ENCODE measurements at places on chromosomes 5 and 9.

DNA sequence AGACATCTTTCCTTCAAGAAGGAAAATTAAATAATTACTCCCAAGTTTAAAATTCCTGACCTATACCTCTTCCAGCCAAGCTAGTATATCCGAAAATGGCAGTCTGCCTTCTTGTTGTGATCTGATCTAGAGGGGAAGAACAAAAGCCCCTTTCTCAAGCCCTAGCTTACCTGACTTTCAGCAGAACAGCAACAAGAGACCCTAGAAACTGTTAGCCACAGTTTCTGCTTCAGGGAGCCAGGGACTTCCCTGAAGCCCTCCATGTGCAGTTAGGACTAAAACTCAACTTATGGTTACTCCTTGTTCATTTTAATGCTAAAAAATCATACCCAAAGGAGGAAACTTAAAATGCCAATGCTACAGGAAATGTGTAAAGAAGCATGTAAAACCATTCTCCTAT lies 366.7 kb upstream of the CTNND2 start:
- no peak for DNase-seq

- DNase-seq: no peak
These were observed 81.7 kb downstream of the ZNF354C start for GRCh38 chr5:179141867-179142266.

- DNase-seq: no peak
These were observed 54.6 kb downstream of the SUSD1 start for GRCh38 chr9:112120439-112120925.

DNA sequence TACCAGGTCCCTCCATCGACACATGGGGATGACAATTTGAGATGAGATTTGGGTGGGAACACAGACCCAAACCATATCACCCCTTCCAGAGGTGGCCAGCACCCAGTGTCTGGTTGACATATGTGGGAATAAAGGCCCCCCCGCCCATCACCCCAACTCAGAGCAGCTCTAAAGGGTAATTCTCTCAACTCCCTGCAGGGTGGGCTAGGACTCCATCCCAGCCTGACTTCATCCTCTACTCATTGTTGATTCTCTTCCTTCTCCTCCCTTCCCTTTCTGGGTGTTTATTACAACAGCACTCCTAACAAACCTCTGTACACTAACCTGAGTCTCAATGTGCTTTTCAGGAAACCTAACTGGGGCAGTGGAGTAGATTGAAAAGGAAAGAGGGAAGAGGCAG lies 339.9 kb downstream of the ACTL7B start:
- DNase-seq: no peak

- no peak for DNase-seq
These were observed 259.7 kb upstream of the ZNF608 start for GRCh38 chr5:125006011-125006685.

DNA sequence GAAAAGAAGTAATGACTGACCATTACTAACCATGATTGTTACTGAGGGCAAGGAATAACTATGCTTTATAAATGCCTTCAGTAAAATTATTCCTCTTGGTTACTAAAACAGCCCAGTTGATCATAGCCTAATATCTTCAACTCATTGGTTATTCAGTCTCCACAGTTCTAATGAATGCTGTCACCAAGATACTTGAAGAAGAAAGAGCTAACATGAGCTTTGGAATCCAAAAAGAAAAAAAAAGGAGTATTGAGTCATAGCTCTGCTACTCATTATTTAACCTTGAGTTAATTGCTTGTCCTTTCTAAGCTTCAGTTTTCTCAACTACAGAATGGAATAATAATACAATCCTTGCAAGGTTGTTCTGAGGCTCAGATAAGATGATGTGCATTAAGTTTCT lies 187.7 kb downstream of the BRINP1 start:
- no peak for DNase-seq

- DNase-seq: no peak
These were observed 23.2 kb downstream of the FBXW5 start for GRCh38 chr9:136921307-136921706.

- peak; percentile 38 for DNase-seq
These were observed 28.5 kb downstream of the AOPEP start for GRCh38 chr9:94754976-94755475.

DNA sequence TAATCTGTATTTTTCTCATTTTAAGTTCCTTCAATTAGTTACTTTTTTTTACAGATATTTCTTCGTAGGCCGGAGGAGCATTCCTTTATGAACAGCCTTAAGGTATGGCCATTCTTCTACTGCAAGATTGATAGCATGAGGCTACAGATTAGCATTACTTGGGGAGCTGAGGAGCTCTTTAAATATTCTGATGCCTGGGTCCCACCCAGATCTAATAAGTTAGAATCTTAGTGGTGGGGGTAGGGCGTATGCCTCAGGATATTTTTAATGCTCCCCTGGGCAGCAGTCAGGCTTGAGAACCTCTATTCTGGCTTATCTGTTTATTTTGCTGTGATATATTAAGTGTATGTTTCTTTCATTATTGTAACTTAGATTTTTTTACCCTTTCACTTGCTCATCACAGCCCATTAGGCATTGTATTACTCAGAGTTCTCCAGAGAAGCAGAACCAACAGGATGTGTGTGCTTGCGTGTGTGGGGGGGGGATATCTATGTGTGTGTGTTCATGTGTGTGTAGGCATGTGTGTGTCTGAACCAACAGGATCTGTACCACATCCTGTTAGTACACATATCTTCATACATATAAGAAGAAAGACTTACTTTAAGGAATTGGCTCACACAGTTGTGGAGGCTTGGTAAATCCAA lies 91.8 kb upstream of the MTAP start:
- DNase-seq: peak; percentile 73

DNA sequence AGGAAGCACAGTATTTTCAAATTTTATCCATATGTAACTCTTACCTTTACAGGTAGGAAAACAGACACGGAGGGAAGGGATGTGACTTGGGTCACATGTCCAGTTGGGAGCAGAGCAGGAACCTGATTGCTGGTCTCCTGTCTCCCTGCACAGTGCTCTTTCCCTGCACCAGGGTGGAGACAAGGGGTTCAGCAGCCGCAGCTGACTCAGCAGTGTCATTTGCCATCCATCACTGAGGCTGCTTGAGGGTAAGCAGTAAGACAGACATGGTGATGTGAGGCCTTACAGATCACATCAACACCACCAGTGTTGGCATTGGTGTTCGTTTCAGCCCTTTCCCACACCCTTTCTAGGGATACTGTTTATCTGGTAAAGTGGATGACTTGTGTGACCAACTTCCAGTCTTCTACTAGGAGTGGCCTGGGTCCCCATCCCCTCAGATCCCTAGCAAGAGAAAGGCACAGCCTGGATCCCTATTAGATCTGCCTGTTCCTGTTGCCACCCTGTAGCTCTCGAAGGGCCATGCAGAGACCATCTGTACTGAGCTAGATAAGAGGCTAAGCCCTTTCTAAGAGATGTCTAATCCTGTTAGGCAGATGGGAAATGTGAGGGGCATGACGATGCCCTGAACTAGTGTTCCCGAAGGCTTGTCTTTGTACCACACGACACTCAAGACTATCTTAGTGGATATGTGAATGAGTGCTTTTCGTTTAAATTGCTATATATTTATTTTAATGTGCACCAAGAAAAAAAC lies 29.1 kb downstream of the FRMPD1 start:
- no peak for DNase-seq

DNA sequence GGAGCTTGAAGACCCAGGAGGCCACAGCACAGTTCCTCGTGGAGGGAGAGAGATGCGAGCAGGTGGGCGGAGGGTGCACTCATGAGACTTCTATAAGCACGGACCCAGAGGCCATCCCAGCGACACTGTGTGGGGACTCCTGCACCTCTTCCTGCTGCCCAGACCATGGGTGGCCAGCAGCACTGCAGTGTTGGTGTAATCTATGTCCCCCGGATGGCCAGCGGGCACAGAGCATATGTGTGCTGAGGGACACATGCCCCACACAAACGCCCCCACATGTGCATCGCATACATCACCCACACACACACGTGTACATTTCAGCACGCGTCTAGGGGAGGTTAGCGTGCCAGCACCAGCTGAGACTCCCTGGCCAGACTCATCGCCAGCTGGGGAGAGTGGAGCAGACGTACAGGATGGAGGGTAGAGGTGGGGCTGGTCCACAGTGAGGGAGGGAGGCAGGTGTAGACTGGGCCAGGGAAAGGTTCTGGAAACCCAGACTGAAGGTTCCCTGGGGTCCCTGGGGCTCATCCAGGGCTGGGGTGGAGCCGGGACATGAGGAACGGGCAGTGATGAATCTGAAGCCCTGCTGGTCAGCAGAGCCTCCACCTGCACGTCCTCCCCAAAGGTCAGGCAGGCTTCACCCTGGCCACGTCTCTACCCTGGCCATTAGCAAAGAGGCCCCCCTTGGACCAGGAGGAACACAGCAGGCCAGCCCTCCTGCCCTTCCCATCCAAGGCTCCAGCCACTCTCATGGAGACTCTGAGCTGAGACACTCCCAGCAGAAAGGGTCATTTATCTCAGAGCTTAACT lies 27.6 kb downstream of the ADAMTS2 start:
- no peak for DNase-seq

DNA sequence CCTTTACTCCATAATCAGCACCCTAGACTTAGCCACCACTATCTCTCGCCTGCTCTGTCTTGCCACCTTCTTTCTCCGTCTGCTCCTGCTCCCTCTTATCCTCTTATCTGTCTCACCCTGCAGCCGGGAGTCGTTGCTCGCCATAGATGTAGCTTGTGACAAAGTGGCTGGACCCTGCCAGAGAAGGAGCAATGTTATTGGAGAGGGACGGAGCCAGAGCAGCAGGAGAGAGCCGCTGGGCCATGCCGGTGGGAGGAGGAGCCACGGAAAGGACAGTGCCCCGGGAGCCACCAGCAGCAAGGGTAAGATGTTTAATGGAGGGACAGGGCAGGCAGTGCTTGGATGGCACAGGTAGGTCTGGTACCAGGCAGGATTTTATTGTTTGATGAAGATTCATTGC lies 137.3 kb downstream of the SEC61B start:
- no peak for DNase-seq

DNA sequence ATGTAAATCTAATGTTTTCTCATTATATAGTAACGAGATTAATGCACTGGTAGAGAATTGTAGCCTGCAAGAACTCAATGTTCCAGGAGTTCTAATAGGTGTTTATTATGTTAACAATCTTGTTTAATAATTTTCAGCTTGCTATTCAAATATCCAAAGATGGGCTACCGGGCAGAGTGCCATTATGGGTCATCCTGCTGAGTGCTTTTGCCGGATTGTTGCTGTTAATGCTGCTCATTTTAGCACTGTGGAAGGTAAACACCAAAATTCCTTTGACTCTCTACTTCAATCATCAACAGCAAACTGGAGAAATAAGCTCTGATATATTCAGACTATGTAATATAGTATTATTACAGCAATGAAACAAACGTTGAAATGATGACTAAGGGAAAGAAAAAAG lies 41.9 kb upstream of the ITGA2 start:
- peak; percentile 22 for DNase-seq

GRCh38 chr5:2849429-2849828 lies 98.0 kb upstream of the IRX2 start:
- DNase-seq: no peak

DNA sequence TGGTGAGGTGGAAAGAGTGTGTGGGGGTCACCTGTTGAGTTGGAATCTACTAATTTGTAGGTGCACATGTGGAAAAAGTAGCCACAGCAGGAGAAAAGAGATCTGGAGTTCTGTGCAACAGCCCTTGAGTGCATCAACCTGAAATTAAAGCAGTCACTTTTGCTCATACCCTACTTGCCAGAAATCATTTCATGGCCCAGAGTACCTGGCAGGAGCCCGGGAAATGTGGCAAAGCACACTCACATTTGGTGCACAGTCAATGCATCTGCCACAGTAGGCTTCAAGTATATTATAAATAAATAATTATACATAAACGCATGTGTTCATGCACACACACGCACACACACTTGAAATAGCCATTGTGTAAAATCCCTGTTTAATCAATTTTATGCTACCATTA lies 203.0 kb downstream of the ICE1 start:
- DNase-seq: no peak

GRCh38 chr9:23801523-23801922 lies 24.5 kb downstream of the ELAVL2 start:
- DNase-seq: no peak

DNA sequence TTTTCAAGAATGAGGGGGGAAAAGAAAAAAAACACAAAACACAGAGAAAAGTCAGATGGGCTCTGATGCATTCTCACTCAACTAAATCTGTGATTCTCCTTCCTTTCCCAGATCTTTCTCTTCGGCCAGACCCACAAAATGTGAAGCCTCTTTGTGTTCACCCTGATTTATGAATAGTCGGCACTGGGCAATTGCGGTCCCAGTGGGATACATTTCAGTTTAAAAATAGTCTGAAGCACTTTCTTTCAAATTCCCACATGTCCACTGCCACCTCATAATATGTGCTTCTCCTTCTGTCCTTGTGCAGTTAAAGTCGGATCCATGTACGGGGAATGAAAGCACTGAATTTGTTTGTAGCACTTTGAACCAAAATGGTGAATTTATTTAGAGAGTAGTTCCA lies 995.4 kb upstream of the WWC1 start:
- DNase-seq: no peak

GRCh38 chr9:120970244-120970643 lies 43.6 kb upstream of the TRAF1 start:
- DNase-seq: no peak

DNA sequence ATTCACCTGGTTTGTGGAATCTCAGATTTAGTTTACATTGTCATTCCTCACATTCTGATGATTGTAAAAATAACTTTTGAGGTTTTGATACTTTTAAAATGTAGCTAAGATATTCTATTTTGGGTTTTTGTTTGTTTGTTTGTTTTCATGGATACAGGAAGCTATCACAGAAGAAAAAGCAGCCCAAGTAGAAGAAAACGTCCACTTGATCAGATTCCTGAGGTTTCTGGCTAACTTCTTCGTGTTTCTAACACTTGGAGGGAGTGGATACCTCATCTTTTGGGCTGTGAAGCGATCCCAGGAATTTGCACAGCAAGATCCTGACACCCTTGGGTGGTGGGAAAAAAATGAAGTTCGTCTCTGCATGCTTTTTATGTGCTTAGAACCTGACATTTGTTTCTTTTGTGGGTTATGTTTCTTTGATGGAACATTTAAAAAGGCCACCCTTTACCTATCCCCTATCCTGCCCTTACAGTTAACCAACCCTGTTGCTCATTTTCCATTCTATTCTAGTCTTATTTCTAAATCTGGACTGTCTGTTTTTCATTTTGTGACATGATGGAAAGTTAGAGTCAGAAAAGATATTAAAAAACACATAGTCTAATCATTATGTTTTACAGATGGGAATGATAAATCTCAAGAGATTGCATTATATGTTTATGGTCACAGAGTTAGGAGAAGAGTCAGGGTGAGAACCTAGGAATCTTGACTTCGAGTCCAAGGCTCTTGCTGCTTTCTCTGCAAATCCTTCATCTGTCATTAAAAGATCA lies 163.7 kb downstream of the ALDH1A1 start:
- no peak for DNase-seq

GRCh38 chr5:138989720-138990119 lies 114.6 kb upstream of the LRRTM2 start:
- DNase-seq: peak; percentile 65

DNA sequence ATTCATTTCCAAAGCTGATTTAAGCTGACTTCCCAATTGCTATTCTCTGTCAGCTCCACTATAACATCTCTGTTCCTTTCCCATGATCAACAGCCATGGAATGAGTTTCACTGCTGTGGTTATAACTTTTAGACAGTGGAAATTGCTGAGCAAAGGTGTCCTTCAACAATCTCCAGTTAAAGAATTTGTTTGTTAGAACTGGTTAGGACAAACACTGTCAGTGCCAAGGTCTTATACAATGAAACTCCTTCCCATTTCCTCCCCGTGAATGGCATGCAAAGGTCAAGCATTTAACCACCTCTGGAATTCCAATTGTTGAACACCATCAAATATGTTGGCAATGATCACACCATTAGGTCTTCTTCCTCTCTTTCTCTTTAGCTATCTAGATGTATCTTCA lies 45.7 kb upstream of the GHR start:
- no peak for DNase-seq

Data from fibroblast of skin of right biceps (primary cell).